ENCODE measurements at places on chromosomes 6 and 20. TPM values are rescaled to one million over a fixed set of nuclear protein-coding genes. Genes with fewer than 3 reads are reported as not detected.

SIRPB2 gene
- total RNA-seq, result 1.1 TPM

DNA sequence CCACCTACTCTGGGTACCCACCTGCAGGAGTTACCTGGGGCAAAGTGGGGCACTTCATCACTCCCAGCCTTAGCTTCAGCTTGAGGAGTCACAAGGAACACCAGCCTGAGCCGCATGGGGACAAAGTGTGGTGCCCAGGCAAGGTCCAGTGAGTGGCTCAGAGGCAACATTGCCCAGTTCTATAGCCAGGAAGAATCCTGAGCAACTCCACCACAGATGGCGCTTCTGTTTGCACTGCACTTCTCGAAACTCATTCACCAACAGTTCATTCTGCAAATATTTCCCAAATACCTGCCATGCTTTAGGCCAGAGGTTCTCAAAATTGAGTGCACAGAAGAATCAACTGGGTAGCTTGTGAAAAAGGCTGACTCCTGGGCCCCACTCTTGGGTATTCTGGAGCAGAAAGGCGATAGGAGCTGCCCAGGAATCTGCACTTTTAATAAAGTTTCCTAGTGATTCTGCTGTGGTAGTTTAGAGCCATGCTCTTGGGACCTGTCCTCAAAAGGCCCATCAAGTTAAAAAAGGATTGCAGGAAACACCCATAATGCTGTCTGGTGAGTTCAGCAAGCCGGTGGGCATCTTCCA, 83.1 kb downstream of the VEGFA start:
- DNase-seq, result no peak

GRCh38 chr20:15645816-15646215, 927.4 kb downstream of the KIF16B start:
- DNase-seq, result no peak

DNA sequence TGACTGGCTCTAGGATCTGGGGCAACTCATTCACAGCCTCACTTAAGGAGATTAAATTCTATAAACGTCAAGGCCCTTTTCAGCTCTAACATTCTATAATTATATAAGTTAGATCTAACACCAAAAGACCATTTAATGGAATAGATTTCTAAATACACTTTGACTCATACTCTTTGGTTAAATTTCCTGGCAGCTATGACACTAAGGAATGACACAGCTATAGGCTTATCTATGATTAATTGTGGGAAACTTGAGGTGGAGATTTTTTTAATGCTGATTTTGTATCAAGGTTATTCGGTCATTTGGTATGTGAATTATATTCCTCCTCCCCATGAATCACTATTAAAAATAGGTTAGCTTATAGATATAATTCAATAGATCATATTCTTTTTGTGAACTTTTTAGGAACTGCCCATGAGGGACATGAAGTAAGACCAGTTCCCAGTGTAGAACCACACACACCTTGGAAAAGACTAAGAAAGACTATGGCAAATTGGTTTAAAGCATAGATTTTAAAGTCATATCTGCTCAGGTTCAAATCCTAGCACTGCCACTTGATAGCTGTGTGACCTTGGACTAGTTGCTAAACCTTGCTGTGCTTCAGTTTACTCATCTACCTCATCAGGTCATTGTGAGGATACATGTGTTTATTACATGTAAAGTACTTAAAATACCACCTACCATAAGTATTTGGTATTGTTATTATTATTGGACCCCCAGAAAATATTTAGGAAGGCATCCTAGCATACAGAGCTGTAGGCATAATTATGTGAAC, 116.0 kb downstream of the CRYBG1 start:
- DNase-seq, result no peak
